ENCODE measurements at places on chromosomes 2 and 18.

GRCh38 chr18:5196253-5197031 is 615 bp downstream of the AKAIN1 start:
- DNase-seq: no peak

GRCh38 chr18:44733069-44733753 is 52.5 kb downstream of the SETBP1 start:
- DNase-seq: no peak

GRCh38 chr2:176150584-176151441 is 537 bp upstream of the HOXD4 start:
- DNase-seq: no peak

- DNase-seq: no peak
These were observed 127.1 kb downstream of the LPIN1 start for GRCh38 chr2:11873356-11874154.

DNA sequence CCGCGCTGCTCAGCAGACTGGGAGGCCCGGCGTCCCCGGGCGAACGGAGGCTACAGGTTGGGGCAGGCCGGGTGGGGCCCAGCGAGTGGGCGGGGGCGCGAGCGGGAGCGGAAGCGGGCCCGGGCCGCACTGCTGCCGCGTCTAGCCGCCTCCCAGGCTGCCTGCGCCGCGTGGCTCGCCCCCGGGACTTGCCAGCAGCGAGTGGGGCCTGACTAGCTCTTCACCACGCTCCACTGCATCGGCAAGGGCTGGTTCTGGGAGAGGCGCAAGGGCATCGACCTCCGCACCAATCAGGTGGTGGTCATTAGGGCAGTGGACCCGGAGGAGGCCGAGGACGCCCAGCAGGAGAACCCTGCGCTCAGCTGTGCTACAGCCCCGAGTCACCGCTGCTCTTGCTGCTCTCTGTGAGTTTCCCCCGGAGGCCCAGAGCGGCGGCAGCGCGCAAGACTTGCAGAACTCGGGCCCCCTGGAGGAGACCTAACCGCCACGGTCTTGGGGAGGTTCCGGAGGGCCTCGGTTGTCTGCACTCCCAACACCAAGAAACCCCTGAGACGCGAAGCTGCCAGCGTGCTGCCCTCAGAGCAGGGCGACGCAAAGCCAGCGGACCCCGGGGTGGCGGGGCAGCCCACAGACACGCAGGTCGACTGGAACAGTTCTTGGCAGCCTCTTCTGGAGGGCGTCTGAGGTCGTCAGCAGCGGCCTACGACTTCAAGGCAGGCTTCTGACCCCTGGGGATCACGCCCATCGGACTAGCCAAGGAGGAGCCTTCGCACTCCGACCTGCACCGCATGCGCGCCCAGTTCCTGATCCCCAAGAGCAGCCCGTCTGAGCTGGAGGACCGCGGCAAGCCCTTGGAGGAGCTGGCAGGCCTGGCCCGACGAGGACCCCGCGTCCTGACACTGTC is 27.2 kb upstream of the PTPN2 start:
- DNase-seq: no peak

- no peak for DNase-seq
These were observed 7.5 kb upstream of the MYO3B start for GRCh38 chr2:170170281-170171040.

GRCh38 chr2:24866946-24867345 is 53.1 kb downstream of the ADCY3 start:
- no peak for DNase-seq

GRCh38 chr2:42061839-42062238 is 14.0 kb downstream of the PKDCC start:
- no peak for DNase-seq

DNA sequence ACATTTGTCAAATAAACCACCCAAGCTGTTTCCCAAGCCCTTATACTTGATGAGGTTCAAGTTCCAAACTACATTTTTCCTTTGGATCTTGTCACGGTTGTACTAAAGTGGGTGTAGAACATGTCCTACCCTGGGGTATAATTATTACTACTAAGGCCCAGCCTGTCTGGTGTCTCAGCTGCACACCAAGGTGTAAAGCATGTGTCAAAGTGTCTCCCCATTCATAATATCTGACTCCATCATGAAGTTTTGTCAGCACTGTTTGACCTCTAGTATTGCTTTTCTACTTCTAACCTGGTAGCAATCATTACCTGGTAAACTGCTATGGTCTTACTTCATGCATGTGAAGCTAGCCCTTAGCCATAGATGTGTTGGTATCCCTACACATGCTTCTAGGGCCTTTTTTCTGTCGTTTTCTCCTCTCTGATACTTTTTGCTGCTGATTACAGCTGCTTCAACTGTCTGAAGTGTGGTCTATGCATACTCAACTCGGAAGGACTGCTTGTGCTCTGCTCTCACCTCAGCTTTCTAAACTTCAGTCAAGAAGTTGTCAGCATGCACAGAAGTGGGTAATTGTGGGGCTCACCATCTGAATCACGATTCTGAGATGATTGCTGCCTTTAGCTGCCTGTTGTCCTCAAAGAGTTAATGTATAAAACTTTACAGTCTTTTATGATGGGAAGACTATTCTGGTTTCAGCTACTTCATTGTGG is 445.7 kb upstream of the TRIB2 start:
- DNase-seq: no peak

GRCh38 chr2:177334940-177335543 is 57.5 kb upstream of the AGPS start:
- DNase-seq: peak; percentile 61

DNA sequence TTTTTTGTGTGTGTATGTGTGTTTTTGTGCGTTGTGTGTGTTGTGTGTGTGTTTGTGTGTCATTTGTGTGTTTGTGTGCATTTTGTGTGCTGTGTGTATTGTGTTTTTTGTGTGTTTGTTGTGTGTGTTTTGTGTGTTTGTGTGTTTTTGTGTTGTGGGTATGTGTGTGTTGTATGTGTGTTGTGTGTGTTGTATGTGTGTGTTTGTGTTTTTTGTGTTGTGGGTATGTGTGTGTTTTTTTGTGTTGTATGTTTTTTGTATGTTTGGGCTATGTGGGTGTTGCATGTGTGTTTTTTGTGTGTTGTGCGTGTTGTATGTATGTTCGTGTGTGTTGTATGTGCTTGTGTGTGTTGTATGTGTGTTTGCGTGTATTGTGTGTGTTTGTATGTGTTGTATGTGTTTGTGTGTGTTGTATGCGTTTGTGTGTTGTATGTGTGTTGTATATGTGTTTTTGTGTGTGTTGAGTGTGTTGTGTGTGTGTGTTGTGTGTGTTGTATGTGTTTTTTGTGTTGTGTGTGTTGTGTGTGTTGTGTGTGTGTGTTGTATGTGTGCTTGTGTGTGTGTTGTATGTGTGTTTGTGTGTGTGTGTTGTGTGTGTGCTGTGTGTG is 275.3 kb downstream of the HRH4 start:
- DNase-seq: no peak

- no peak for DNase-seq
These were observed 201.5 kb upstream of the PXDN start for GRCh38 chr2:1945819-1946218.

GRCh38 chr18:29080946-29081345 is 904.0 kb upstream of the CDH2 start:
- no peak for DNase-seq

- no peak for DNase-seq
These were observed 101.3 kb upstream of the SOX11 start for GRCh38 chr2:5590886-5591285.

GRCh38 chr2:14634489-14635390 is 2.2 kb downstream of the LRATD1 start:
- DNase-seq: peak; percentile 58

- DNase-seq: no peak
These were observed 440.5 kb downstream of the SETBP1 start for GRCh38 chr18:45121146-45121545.

DNA sequence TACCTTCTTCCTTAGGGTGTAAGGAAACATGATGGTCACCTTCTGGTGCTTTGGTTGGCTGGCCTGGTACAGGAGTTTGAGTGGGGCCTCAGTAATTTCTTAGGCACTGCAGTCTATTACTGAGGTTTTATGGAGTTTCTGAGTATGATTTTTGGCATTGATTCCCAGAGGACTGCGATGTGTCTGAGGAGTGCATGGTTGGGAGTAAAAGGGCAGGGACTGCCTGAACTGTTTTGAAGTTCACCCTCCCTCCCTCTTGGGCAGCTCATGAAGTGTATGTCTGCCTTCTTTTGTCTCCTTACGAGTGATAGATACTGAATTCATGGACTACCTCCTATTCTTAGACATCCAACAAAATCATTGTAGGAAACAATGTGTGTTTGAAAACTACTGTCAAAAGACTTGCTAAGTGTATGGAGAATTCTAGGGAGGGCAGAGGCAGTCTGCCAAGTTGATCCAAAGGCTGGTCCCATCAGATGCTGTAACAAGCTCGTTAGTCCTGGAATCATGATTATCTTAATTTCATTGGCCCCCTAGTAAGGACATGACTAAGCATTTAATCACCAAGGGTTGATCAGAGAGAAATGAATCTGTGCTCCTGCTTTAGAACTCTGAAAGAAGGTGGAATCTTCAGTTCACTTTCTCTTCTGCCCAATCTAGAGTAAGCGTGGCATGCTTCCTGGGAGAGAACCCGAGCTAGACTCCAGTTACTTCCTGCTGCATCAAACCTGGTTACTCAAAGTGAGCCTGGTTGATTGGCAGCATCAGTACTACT is 26.5 kb downstream of the LYPD6B start:
- no peak for DNase-seq

- DNase-seq: no peak
These were observed 375.4 kb upstream of the ACVR2A start for GRCh38 chr2:147469471-147469870.

DNA sequence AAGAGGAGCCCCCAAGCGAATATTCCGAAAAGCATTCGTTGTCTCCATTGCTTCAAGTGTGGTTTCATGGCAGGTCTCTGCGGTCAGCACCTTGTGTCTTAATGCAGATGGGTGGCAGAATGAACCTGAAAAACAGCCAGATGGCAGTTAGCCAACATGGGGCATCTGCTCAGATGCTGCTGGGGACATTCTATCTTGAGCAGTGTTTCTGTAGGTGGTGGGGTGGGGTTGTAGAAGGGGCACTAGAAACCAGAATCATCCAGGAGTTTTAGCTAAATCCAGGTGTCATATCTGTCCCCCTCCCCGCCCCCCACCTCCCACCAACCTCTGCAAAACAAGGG is 42.1 kb downstream of the ST6GAL2 start:
- no peak for DNase-seq

DNA sequence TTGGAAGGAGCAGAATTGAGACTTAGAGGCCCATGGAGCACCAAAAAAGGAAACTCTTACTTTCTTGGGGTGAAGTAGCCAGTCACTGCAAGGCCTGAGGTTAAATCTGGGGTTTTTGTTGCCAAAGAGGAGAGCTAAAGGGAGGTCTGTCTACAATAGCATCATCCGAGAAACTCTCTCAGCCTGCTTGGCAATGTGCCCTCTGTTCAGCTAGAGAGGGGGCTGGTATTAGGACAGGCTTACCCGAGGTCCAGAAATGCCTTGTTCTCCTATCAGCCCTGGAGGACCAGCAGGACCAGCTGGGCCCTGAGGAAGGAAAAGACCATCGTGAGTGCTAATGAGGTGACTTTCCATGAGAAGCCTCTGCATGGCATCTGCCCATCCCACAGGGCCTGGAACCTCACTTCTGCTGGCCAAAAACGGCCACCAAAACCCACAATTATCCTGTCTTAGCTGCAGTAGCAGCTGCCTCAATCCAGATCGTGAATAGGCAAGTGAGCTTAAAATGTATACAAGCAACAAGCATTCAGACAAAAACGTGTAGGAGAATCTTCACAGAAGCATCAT is 61.6 kb downstream of the COL6A3 start:
- no peak for DNase-seq

- peak; percentile 37 for DNase-seq
These were observed 18.5 kb upstream of the ZNF236 start for GRCh38 chr18:76803814-76804213.

DNA sequence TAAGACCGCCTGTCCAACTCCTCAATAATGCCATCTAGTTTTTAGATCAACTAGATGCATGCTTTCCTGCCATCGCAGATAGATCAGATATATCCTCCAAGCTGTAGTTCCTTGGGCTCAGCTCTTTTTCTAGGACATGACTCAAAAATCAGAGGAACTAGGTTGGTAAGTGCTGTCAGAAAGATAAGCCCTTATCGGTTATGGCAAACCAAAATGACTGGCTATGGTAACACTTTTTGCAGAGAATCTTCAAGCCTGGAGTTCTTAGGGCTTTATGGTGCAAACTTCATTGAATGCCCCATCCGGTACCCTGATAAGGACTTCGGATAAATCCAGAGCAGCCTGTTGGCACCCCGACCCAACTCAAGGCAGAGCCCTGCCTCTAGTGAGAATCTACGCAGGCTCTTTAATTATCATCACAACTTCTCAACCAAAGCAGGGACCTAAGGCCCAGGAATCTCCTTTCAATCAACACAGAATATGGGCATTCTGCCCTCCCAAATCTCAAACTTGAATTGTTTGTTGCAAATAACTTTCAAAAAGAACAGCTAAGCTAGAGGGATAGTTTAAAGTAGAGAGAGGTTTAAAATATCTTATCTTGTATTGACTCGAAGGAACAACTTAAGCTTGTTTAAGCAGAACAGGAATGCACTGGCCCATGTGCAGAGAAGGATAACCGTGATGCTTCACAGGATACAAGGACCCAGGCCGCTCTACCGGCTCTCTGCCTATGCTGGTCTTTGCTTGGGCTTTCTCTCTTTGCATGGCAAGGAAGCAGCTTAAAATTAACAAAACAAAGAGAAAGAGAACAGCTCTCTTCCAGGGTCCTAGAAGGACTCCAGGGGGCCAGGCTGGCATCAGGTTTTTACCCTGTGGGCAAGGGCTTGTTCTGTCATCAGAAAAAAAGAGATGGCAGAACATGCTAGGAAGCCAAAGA is 3.4 kb upstream of the CYP1B1 start:
- DNase-seq: no peak

DNA sequence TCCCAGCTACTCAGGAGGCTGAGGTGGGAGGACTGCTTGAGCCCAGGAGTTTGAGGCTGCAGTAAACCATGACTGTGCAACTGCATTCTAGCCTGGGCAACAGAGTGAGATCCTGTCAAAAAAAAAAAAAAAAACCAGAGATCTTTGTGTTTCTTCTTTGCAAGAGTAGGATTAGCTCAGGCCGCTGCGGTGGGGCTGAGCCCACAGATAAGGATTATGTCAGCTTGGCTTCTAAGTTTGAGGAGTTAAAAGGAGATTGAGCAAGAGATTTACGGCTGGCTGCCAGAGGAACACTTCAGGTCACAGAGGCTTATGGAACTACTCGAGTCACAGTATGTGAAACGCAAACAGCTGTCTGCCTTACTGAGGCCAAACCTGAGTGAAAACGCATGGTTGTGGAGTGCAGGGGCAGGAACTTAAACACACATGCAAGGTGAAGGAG is 146.7 kb upstream of the L3MBTL4 start:
- no peak for DNase-seq

GRCh38 chr2:214810671-214811070 is 1.2 kb upstream of the BARD1 start:
- DNase-seq: no peak

- no peak for DNase-seq
These were observed 7.3 kb upstream of the DUSP2 start for GRCh38 chr2:96152304-96153161.

DNA sequence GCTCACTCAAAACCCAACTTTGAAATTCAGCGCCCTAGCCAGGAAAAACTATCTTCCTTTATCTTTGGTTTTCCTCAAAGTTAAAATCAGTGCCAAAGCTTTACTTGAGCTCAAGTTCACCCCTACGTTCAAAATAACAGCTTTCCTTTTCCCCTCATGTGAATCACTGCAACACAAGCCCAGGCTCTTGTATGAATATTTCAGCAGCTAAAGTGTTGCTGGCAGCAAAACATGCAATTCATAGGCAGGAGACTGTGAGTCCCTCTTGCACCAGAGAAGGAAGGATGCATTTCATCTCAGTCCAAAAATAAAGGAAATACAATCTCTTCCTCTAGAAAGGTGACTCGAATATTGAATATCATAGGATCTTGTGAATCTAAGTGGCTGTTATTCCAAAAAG is 461.3 kb upstream of the SOX11 start:
- no peak for DNase-seq

- no peak for DNase-seq
These were observed 103.9 kb upstream of the TMEFF2 start for GRCh38 chr2:192298664-192299063.
